ENCODE measurements at places on chromosomes 2 and 18.

- DNase-seq = no peak
Observed at GRCh38 chr2:77395011-77395410, 127.2 kb downstream of the LRRTM4 start.

DNA sequence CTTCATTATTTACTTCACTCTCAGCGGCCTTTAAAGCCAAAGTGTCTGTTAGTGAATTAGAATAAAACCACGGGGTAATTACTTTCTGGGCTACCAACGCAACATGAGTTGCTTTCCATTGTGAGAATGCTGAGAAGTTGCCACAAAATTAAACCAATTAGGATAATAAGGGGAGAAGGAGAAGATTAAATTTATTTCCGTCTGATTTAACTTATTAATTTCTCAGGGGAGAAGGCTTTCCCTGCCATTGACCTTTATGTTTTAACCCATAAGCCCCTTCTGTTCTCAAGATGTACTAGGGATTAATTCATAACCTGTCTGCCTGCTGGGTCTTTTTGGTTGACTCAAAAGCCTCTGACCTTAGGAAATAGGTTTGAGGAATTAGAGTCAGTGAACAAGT, 42.3 kb upstream of the IGFBP5 start:
- DNase-seq = no peak

GRCh38 chr2:229642371-229642770, 72.0 kb downstream of the DNER start:
- DNase-seq = no peak

- no peak for DNase-seq
Observed at GRCh38 chr2:226733189-226733858, 66.3 kb downstream of the IRS1 start.

- no peak for DNase-seq
Observed at GRCh38 chr2:54572636-54573536, 116.8 kb downstream of the SPTBN1 start.

GRCh38 chr2:4168834-4169233, 465.5 kb downstream of the DCDC2C start:
- DNase-seq = no peak

GRCh38 chr18:75678627-75679026, 251.1 kb upstream of the SMIM21 start:
- DNase-seq = no peak

DNA sequence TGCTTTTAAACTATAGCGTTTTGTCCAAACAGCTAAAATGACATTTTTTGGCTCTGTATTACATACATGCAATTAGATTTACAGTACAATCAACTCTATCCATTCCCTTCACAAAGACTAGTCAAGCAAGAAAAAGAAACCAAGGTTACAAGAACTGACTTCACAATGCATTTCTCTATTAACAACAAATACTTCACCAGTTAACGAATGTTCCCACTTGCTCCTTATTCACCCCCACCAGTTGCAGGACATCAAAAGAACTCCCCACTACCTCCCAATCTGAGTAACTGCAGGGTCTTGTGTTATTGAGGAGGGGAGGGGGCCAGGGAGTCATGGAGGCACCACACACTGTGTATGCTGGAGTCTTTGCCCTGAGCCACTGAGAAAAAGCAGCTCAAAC, 34.9 kb downstream of the LAMA1 start:
- DNase-seq = no peak
